Nucleus accumbens (tissue), 56 donors: ENCODE measurements at places on chromosomes 2 and 18.

GRCh38 chr2:217822296-217823252, 180.2 kb downstream of the TNS1 start:
- DNase-seq = no peak

GRCh38 chr2:112958428-112959108, 19.2 kb upstream of the IL36G start:
- DNase-seq = peak; percentile 10

DNA sequence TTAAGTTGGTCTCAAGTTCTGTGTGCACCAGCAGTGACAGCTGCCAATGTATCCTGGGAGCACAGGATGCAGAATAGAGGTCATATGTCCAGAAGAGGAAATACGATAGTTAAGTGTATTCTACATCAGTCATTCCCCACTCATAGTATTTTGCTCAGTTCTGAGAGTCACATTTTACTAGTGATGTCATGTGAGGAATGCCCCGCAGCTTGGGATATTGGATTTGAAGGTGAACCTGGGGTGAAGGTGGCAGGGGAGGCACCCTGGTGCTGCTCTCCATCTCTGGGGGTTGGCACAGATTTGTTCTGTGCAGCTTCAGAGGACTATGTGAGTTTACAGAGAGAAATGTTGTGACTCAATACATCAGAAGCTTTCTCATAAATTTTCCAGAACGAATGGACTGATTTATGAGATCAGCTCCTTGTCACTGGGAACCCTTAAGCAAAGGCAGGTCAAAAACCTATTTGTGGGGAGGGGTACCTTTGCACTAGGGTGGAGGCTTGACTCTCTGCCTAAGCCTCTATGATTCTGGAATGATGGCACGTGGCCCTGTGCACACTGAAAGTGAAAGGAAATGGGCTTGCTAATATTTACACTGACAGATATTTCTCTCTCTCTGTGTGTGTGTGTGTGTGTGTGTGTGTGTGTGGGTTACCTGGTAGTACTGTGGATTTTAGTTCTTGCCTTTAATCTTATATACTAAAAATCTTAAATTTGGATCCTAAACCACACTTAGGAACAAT, 95.9 kb downstream of the NEB start:
- DNase-seq = no peak

DNA sequence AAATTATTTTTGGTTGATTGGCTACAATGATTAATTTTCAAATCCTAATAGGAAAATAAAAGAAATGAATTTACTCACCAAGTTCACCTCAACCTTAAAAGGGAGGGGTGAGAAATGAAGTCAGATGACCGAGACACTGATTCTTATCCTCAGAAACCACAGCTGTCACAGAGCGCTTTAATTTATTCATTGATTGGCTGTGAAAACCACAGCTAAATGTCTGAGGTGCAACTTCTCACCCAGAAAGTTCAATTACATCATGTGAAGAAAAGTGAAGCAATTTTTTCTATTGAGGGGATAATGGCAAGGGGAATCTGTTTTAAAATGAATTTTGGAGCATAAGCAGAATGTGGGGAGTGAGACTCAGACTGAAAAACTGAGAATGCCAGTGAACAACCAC, 128.4 kb downstream of the RNF152 start:
- no peak for DNase-seq

DNA sequence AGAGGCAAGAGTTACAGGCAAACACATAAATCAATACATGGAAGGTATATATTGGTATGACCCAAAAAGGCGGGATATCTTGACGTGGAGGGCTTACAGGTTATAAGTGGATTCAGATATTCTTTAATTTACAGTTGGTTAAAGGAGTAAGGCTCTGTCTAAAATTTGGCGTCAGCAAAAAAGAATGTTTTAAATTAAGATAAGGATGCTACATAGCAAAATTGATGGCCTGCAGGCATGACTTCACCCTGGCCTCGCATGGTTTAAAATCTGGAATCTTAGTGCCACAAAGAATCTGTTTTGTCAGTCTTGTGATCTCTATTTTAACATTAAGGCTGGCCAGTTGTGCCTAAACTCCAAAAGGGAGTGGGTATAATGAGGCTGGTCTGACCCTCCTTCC, 58.4 kb upstream of the REL start:
- no peak for DNase-seq
